Left lobe of liver (tissue), 2 donors: ENCODE measurements at places on chromosomes 4 and X. TPM values are rescaled to one million over a fixed set of nuclear protein-coding genes. Genes with fewer than 3 reads are reported as not detected.

DNA sequence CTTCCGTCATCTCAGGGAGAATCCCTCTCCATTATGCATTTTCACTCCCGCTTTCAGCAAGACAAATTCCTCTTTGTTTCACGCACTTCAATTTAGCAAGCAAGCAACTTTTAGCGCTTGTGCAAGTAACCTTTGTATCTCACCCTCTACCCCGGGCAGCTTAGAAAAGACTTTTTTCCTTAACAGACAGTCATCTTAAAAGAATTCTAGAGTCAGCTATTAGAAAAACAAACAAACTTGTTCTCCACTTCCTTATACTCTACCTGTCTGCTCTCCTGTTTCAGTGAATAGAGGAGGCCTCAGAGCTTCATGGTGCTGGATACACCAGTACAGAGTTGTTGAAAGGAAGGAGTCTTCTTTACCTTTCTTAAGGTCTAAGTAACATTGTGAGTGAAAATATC, 12.1 kb downstream of the TIGD2 start:
- DNase-seq: no peak

GRCh38 chrX:38985375-38985774, 184.1 kb downstream of the MID1IP1 start:
- DNase-seq: no peak

GRCh38 chr4:1727117-1728031, 6.1 kb downstream of the TACC3 start:
- no peak for DNase-seq

DNA sequence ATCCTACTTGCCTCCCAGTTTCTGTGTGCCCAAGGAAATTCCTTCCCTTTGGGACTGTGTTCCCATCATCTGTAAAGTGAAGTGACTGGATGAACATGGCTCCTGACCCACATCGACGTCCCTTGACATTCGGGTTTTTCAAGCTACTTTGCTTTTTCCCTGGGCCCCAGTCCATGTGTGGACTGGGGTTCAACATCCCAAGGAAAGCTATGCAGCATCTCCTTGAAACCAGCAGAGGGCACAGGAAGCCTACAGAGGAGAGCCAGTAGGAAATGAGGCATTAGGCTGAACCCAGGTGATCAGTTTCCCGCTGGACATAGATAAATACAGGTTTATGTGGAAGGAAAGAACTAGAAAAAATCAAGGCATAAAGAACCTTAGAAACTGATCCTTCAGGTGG, 145.1 kb upstream of the ARHGEF9 start:
- no peak for DNase-seq

GRCh38 chrX:29666366-29666765, 549.0 kb upstream of the MAGEB2 start:
- DNase-seq: no peak

- no peak for DNase-seq
These were observed 646 bp downstream of the ABCB7 start for GRCh38 chrX:75155447-75155826.

Gene C4orf33
- total RNA-seq: 4.0 TPM

- no peak for DNase-seq
These were observed 95.7 kb downstream of the SH3RF1 start for GRCh38 chr4:169175035-169175434.

Gene HPSE
- total RNA-seq: 0.75 TPM
